Fibroblast of lung (primary cell): ENCODE measurements at places on chromosomes 12 and 14. TPM values are rescaled to one million over a fixed set of nuclear protein-coding genes. Genes with fewer than 3 reads are reported as not detected.

Gene APOF
- total RNA-seq, result not detected in 2 replicates

Gene RASSF9
- 0.33 and 0.77 TPM in 2 replicates for total RNA-seq

Gene SCFD1
- total RNA-seq, result 91.9 and 129 TPM in 2 replicates

Gene EPYC
- not detected in 2 replicates for total RNA-seq

Gene PIANP
- total RNA-seq, result under 0.01 and 0.17 TPM in 2 replicates

Gene TAS2R8
- total RNA-seq, result under 0.01 TPM in 1 of 2 replicates, not detected in the other

Gene CYP46A1
- total RNA-seq, result under 0.01 and 0.33 TPM in 2 replicates

Gene RASSF3
- 37.7 and 40.3 TPM in 2 replicates for total RNA-seq

Gene RERG
- total RNA-seq, result 0.26 and 0.33 TPM in 2 replicates

Gene ZC2HC1C
- 1.5 and 1.8 TPM in 2 replicates for total RNA-seq

Gene FAIM2
- total RNA-seq, result 0.50 and 3.6 TPM in 2 replicates

Gene CLEC4A
- 0.26 and 0.33 TPM in 2 replicates for total RNA-seq

Gene PRH2
- total RNA-seq, result not detected in 2 replicates

Gene LRRIQ1
- total RNA-seq, result under 0.01 TPM in 2 replicates

Gene TSHR
- total RNA-seq, result not detected in 2 replicates

Gene LLPH
- total RNA-seq, result 5.8 and 6.7 TPM in 2 replicates

Gene CPNE6
- not detected in 2 replicates for total RNA-seq

Gene CFAP251
- total RNA-seq, result 3.9 and 7.9 TPM in 2 replicates

Gene SLC6A12
- total RNA-seq, result under 0.01 TPM in 1 of 2 replicates, not detected in the other

Gene PAWR
- total RNA-seq, result 16.0 and 16.9 TPM in 2 replicates

Gene RIMBP2
- under 0.01 and 0.17 TPM in 2 replicates for total RNA-seq

Gene PROX2
- not detected in 2 replicates for total RNA-seq

Gene SLC17A8
- total RNA-seq, result not detected in 2 replicates

Gene LTBR
- total RNA-seq, result 60.6 and 78.4 TPM in 2 replicates

Gene MEG3
- 95.0 and 182 TPM in 2 replicates for total RNA-seq

Gene SIX1
- total RNA-seq, result 1.8 and 8.3 TPM in 2 replicates

Gene TAS2R50
- 1.3 and 2.3 TPM in 2 replicates for total RNA-seq

Gene OR6C68
- total RNA-seq, result not detected in 2 replicates

Gene ATF7IP
- 14.1 and 18.0 TPM in 2 replicates for total RNA-seq

Gene TMPRSS12
- not detected in 2 replicates for total RNA-seq

Gene ERBB3
- 0.66 and 1.3 TPM in 2 replicates for total RNA-seq

Gene RNASE2
- total RNA-seq, result not detected in 2 replicates

Gene ENDOU
- 0.17 TPM in 1 of 2 replicates, not detected in the other for total RNA-seq

Gene ATXN2
- 21.1 and 31.2 TPM in 2 replicates for total RNA-seq

Gene TESPA1
- total RNA-seq, result not detected in 2 replicates

Gene SYNDIG1L
- total RNA-seq, result not detected in 2 replicates

Gene RTN1
- under 0.01 and 0.17 TPM in 2 replicates for total RNA-seq

Gene KCNC2
- total RNA-seq, result not detected in 2 replicates

Gene GPRC5D
- not detected in 2 replicates for total RNA-seq

Gene RNASE7
- not detected in 2 replicates for total RNA-seq

Gene CD4
- 14.4 and 27.2 TPM in 2 replicates for total RNA-seq

Gene AMIGO2
- total RNA-seq, result 2.3 and 6.9 TPM in 2 replicates

Gene OAS2
- total RNA-seq, result 2.3 and 3.1 TPM in 2 replicates

Gene OVCH1
- total RNA-seq, result 0.51 and 1.2 TPM in 2 replicates

Gene TAS2R31
- total RNA-seq, result 2.6 and 3.6 TPM in 2 replicates

Gene OR6C2
- not detected in 2 replicates for total RNA-seq

Gene SP7
- not detected in 2 replicates for total RNA-seq

Gene ANKRD33
- under 0.01 TPM in 1 of 2 replicates, not detected in the other for total RNA-seq

Gene P2RX2
- not detected in 2 replicates for total RNA-seq

Gene FAM181A
- total RNA-seq, result not detected in 2 replicates
